MCF 10A (cell line): ENCODE measurements at places on chromosomes 13 and 19. TPM values are rescaled to one million over a fixed set of nuclear protein-coding genes. Genes with fewer than 3 reads are reported as not detected.

- DNase-seq, result no peak
Observed at GRCh38 chr19:30387311-30388115, 15.3 kb downstream of the ZNF536 start.

Gene APOE
- total RNA-seq, result 3.3 and 7.0 TPM in 2 replicates

Gene COX6B1
- total RNA-seq, result 213 and 265 TPM in 2 replicates

DNA sequence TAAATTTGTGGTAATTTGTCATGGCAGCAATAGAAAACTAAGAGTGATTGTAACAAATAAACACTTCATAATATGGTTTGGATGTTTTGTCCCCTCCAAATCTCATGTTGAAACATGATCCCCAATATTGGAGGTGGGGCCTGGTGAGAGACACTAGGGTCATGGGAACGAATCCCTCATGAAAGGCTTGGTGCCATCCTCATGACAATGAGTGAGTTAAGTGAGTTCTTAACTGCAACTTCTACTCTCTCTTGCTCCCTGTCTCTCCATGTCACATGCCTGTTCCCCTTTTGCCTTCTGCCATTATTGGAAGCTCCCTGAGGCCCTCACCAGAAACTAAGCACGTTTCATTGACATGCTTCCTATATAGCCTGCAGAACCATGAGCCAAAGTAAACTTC, 1233.2 kb downstream of the OLFM4 start:
- DNase-seq, result no peak

DNA sequence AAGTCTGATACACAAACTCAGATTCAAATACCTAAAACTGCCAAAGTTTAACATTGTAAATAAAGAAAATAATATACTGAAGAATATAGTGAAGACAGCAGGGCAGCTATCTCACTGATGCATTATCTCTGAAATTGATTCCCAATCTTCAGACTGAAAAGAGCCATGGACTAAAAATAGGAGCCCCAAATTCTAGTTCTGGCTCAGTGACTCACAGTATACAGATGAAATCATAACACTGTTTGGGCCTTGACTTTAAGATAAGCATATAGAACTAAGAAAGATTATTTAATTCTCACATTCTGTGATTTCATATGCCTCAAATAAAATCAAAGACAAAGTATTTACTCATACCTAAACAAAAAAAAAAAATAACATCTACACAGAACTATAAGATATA, 53.9 kb downstream of the RBM26 start:
- no peak for DNase-seq

DNA sequence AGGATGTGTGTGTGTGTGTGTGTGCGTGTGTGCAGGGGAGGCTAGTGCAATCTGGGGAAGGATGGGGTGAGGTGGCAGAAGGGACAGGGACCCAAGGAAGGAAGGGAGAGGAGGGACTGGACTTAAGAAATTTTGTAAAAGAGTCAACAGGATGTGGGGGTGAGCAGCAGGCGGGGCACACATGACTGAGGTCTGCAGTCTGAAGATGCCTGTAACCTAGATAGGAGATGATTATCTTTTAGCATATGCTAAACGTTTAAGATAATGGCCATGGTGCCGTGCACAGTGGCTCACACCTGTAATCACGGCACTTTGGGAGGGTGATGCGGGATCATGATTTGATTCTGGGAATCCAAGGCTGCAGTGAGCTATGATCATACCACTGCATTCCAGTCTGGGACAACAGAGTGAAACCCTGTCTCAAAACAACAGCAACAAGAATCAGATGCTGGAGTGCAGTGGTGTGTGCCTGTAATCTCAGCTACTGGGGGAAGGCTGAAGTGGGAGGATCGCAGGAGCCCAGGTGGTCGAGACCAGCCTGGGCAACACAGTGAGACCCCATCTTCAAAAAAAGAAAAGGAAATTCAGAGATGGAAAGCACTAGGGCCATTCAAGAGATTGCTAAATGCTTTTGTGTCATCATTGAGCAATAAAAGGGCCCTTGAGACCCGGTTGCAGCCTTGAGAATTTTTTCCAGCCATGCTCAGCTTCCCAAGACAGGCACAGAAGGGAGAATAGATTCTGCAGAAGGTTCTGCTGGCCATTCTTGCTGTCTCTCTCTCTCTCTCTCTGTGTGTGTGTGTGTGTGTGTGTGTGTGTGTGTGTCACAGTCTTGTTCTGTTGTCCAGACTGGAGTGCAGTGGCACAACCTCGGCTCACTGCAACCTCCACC, 3.8 kb upstream of the ZNF414 start:
- DNase-seq, result peak; percentile 31

DNA sequence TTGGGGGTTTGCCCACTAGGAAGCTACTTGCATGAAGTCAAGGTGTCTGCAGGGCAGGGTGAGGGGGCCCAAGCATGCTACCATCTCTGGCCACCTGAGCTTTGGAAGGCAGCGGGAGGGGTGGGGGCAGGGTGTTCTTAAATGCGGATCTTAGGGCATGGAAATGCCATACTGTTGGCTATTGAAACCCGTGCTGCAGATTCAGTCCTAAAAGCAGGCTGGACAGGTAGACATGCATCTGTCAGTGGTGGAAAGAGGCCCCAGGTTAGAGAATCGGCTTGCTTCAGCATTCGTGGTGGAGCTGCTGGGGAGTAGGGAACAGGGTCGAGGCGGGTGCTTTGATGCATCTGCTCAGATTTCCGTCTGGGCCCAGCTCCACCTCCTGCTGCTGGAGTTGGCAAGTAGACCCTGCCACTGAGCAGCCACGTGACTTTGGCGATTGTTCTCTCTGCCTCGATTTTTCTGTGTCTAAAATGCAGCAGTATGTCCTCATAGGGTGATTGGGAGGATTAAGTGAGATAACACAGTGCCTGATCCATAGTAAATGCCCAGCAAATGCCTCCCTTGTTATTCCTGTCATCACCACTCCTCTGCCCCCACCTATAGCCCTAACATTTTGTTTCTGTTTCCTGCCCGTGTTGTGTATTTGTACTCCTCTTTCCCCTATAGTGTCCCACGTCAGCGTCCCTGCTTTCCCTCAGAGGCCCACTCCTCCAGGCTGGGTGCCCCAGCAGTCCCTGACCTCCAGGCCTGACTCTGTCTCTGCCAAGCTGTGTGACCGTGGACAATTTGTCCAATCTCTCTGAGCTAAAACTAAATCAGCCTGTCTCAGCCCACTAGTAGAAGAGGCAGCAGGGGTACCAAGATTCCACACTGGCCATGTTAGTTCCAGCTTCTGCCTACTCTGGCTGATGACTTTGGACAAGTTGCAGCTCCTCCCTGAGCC, 5.8 kb downstream of the PPP1R37 start:
- DNase-seq, result no peak

Gene TEX101
- total RNA-seq, result not detected in 2 replicates

- peak; percentile 99 for DNase-seq
Observed at GRCh38 chr13:44306371-44307192, 67.0 kb upstream of the SERP2 start.

DNA sequence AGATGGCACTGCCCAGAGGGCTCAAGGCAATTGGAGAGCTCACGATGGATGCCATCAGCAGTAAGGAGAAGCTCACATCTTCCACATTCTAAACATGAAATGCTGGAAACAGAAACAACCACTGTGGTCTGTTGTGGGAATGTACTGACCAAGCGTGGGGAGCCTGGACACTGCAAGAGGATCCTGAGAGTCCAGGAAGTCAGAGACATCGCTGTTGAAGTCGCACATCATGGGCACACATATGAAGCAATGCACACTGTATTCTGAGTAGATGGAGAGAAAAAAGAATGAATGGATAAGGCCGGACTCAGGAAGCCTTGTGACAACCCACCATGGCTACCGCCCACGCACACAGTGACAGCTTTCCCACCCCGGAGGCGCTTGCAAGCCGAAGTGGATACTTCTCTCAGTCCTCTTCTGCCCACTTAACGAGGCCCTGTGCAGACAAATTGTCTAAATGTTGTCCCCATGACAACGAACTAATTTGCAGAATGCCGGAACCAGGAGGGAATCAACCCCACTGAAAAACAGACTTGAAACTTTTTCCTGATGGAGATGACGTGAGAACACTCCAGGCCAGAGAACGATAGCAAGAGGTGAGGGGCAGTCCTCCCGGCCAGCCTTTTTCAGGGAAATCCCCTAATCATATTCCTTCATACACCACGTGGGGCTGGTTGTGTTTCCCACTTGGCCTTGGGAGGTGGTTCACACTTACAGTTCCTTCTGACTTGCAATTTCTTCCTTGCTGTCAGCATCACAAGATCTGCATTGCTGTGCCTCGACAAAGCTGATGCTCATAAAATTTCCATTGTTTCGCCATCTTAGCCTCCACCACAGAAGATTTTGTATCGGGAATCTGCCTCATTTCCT, 109.6 kb upstream of the SERP2 start:
- no peak for DNase-seq

DNA sequence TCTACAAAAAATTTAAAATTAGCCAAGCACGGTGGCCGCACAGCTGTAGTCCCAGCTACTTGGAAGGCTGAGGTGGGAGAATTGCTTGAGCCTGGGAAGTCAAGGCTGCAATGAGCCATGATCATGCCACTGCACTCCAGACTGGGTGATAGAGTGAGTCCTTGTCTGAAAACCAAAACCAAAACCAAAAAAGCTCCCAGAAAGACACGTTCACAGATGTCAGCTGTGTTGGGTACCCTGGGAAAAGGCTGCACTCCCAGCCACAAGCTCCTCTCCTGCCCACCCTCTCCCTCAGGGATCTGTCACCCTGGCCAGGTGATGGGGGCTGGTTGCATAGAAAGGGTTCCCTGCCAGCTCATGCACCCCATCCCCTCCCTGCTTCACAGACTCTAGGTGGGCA, 53.3 kb downstream of the RNF6 start:
- no peak for DNase-seq

Gene PDE4C
- total RNA-seq, result 0.42 and 0.54 TPM in 2 replicates

- DNase-seq, result no peak
Observed at GRCh38 chr19:35642312-35642711, 767 bp downstream of the ETV2 start.

- no peak for DNase-seq
Observed at GRCh38 chr19:17599780-17600179, 44.3 kb downstream of the COLGALT1 start.

DNA sequence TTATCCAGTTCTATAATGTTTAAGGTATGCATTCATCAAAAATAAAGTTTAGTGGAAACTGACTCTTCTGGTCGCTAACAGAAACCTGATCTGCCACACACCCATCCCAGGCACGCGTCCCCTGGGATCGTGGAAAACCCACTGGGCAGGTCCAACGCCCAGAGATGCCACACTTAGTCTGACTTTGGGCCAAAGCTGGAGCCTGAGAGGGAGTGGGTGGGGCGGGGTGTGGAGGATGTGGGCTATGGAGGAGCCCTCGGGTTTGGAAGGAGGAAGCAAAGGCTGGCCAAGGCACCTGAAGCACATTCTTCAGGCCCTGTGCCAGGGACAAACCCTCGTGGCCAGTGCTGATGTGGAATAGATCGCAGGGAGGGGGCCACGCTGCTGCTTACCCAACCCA, 2.5 kb downstream of the IGFL1 start:
- DNase-seq, result no peak

- DNase-seq, result no peak
Observed at GRCh38 chr19:31770223-31770622, 421.0 kb upstream of the TSHZ3 start.

Gene NCR1
- not detected in 2 replicates for total RNA-seq

- DNase-seq, result no peak
Observed at GRCh38 chr13:33033051-33033812, 17.0 kb downstream of the KL start.

GRCh38 chr13:31394506-31394905, 194.7 kb downstream of the B3GLCT start:
- DNase-seq, result no peak

- DNase-seq, result no peak
Observed at GRCh38 chr13:25170554-25171111, 1.5 kb downstream of the AMER2 start.

- DNase-seq, result peak; percentile 76
Observed at GRCh38 chr19:7674010-7675005, 2.6 kb upstream of the MCEMP1 start.

DNA sequence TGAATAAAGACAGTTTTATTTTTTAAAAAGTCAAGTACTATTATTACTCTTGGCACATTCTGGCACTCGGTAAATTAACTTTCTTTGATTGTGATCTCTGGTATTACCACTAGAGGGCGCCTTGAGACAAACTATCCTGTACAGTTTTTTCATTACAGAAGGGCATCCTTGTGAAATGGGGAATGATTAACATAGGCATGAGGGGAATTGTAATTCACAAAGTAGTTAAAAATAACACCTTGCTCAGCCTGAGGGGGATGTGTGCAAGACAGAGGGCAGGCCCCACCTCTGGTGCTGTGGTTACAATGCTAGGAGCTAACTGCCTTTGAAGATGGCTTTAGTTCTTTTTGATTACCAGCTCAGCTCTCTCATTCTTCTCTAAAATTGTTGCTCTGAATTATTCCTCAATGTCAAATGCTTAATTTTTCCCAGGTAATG, 24.2 kb upstream of the C1QTNF9B start:
- DNase-seq, result peak; percentile 63

Gene KLHL1
- total RNA-seq, result not detected in 2 replicates

Gene PODNL1
- 0.25 and 0.51 TPM in 2 replicates for total RNA-seq

GRCh38 chr19:41843371-41843770, 1.1 kb downstream of the LYPD4 start:
- no peak for DNase-seq

Gene AMER2
- total RNA-seq, result not detected in 2 replicates

Gene ATP4A
- not detected in 2 replicates for total RNA-seq

DNA sequence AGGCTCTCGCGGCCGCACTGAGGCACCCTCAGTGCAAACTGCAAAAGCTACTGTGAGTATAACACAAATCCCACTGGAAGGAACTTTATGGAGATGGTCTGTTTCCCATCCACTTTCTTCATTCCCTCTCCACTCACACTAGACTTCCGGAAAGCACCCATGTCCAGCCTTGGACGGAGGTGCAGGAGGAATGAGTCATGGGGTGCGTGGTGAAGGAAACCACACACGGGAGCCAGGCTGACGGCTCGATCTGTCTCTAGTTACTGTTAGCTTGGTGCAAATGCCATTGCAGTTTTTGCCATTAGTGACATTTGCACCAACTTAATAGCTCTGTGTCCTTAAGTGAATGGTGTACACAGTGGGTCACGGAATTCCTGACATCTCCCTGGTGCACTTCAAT, 14.6 kb downstream of the NLRP8 start:
- no peak for DNase-seq

- peak; percentile 96 for DNase-seq
Observed at GRCh38 chr19:42423462-42424344, 3.5 kb downstream of the LIPE start.

DNA sequence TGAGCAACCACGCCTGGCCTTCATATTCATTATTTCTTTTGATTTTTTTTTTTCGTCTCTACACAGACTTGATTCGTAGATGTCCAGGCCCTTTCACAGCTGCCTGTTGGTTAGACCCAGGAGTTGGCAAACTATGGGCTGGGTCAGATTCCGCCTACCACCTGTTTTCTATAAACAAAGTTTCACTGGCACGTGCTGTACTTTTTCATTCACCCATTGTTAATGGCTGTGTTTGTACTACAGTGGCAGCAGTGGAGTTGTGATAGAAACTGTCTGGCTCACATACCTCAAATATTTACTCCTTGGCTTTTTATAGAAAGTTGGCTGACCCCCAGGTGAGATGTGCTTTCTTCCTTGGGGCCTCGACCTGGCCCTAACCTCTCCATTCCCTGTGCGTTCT, 72.9 kb upstream of the TEX29 start:
- DNase-seq, result no peak

Gene SIX5
- total RNA-seq, result 17.3 and 19.6 TPM in 2 replicates
